ENCODE measurements at places on chromosomes 3 and 15. TPM values are rescaled to one million over a fixed set of nuclear protein-coding genes. Genes with fewer than 3 reads are reported as not detected.

DNA sequence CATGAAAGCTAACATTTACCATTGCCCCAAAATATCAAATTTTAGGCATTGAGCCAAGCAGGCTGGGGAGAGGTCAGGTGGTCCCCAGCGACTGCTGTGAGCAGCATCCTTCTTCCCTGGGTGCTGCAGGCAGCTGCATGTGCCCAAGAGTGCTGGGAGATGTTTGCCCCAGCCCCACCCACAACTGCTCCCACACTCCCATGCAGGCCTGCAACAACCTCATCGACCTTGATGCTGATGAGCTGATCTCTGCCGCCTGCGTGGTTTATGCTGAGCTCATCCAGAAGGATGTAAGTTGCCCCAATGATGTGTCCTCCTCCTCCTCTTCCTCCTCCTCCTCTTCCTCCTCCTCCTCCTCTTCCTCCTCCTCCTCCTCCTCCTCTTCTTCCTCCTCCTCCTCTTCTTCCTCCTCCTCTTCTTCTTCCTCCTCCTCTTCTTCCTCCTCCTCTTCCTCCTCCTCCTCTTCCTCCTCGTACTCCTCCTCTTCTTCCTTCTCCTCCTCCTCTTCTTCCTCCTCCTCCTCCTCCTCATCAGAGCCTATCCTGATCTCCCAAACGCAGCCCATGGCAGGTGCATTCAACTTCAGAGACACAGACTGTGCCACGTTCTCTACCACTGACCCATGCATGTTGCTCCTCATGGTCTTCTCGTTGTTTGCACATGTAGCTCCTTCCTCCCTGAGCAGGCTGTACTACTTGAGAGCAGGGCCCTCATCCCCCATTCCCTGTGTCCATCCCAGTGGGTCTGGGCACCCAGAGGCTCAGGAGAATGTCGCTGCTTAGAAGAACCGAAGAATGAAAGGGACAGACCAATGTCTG lies 15.1 kb downstream of the TBC1D21 start:
- no peak for DNase-seq

GRCh38 chr3:176964661-176965060 lies 232.6 kb downstream of the TBL1XR1 start:
- DNase-seq = no peak

DNA sequence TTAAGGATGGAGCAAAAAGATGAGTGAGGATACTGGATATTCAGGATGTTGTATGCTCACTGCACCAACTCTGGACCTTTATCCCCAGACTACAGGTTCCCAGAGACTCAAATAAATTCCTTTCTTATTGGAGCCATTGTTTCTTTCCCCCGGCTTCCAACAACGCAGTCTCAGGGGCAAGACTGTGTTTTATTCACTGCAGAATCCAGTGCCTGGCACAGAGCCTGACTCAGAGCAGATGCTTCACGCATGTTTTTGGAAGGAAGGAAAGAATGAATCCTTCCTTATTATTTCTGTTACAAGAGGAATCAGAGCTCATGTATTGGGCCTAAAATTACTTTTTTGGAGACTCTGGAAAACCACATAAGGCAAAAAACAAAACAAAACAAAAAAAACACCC lies 96.0 kb upstream of the VGLL4 start:
- no peak for DNase-seq

GRCh38 chr15:42240823-42241222 lies 32.2 kb upstream of the GANC start:
- no peak for DNase-seq

GRCh38 chr3:101890716-101891115 lies 41.4 kb downstream of the NFKBIZ start:
- DNase-seq = no peak

DNA sequence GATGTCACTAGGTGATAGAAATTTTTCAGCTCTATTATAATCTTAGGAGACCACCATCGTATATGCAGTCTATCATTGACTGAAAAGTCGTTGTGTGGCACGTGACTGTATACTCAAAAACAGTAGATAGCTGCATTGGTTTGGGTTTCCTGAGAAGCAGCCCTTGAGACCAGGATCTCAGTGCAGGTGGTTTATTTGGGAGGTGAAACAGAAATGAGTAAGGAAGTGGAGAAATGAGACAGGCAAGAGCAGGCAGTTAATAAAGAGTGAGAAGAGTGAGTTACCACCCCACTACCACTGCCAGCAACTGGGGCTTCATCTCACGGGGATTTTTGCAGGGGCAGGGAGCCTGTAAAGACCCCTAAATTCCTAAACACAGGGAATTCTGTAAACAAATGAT lies 221.0 kb downstream of the SHQ1 start:
- no peak for DNase-seq

Gene TEX55
- not detected for total RNA-seq

Measured in omental fat pad (tissue), 4 donors.